ENCODE measurements at places on chromosomes 1 and 21.

DNA sequence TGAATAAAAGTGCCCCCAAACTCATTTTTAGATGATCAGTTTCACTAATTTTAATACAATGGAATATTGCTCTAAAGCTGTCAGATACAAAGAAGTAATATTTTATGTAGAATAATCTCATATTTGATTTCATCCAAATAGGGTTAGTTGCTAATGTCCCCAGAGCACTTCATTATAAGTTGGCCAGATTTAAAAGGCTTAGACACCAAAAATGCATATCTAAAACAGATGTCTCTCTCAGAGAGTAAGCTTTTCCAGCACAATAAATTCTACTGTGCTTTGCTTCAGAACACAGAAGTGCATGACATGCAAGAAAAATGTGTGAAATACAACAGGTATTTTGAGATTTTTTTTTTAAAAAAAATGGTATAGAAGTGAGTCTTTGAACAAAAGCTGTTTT lies 194.2 kb downstream of the LRRIQ3 start:
- DNase-seq: no peak

DNA sequence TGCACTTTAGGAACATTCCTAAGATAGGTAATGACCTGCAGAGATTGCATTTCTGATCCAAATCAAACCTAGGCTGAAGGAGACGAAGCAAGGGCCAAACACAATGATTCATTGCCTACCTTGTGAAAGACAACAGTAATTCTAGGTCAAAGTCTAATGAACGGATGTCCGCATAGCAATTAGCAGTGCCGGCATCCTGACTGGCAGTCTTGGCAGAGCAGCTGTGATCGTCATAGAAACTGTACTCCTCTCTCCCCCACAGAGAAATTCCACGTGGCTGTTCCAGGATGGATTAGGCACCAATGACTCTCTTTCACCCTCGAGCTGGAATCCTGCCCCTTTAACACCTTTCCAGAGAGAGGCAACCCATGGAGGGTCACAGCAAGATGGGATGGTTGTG lies 28.9 kb upstream of the VAV3 start:
- DNase-seq: no peak

DNA sequence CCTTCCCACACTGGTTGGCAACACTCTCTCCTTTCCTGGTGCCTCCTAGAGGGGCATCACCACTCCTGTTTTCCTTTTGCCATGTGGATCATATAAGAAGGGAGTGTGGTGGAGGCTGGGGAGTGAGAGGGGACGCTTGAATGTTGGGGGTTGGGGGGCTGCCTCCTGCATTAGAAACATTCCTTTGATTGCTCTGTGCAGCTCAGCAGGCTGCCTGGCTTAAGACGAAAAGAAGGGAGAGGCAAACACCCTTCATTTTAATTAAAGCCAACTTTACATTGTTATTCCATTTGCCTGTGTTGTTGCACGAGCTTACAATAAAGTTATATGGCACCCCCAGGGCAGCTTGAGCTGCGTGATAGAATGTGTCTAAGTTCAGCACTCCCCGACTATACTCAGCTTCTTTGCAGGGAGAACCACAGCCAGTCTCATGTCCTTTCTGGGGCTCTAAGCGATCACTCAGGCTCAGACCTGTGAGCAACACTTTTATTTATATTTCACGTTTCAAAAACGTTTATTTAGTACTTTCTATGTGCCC lies 57.4 kb downstream of the FOXD2 start:
- DNase-seq: no peak

DNA sequence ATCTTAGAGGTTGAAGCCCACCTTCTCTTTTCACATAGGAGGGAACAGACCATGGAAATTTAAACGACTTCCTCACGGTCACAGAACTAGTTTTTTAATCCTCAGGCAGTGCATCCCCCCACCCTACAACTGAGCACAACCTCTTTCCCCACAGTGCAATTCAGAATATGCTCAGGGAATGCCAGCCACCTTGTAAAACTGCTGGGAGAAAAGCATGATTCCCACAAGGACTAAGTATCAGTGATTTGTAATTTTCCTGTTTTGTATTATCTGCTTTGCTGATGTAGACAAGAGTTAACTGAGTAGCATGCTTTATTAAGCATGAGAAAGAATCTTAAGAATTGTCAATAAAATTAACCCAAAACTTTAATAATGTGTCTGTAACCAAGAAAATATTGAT lies 23.8 kb downstream of the TMEM50A start:
- no peak for DNase-seq

DNA sequence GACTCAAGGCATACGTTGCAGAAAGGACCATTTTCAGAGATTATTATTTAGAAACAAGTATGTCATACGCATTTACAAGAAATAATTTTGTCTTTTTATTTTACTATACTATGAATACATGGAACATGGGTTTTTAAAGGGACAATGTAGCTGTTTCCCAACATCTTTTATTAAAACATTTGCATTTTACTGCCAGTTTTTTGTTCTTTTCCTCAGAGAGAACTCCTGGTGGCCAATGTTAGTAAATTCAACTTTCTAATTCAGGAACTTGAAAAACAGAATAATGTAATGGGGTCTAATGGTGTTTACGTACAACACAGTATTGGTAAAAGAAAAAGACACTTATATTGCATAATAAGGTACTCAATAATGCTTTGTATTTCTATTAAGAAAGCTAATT lies 14.9 kb downstream of the PRDM2 start:
- no peak for DNase-seq

DNA sequence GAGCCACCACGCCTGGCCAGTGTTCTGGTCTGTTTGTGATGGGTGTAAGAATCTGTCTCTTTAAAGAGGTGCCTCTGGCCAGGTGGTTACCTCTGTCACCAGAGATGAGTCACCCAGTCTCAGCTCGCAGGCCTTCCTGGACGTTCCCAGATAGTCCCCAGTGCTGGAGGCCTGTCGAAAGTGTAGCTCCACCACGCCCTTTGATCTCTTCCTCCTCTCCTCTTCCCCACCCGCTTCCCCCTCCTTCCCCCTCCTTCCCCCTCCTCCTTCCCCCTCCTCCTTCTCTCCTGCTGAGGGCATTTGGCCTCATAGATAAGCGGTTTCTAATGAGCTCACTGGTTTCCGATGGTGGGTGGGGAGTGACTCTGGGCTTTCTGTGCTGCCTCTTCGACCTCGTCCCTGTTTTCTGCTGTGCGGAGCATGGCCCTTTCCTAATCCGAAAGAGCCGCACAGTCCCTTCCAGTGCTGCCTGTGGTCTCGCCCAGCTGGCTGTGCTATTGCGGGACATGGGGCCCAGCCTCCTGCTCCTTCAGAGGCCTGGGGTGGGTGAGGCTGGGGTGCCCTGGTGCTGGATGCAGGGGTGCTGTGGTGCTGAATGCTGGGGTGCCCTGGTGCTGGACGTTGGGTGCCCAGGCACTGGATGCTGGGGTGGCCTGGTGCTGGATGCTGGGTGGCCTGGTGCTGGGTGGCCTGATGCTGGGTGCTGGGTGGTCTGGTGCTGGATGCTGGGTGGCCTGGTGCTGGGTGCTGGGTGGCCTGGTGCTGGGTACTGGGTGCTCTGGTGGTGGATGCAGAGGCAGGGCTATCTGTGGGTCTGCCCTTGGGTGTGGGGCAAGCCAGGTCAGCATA lies 19.2 kb downstream of the AGPAT3 start:
- DNase-seq: no peak

DNA sequence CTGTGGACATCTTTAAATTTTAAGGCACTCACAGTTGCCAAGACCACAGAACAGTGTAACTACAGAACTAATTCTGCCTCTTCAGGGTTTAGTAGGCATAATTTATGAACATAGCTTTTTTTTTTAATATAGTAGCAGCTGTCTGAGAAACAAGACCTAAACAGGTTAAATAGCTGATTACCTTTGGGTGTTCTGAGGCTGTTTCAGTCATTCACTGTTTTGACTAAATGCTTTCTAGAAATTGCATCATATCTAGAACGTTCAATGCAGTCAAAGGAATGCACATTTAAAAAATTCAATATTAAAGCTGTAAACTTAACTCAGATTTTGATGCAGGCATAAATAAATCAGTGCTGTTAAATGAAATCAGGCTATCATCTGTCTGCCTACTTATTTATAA lies 101.6 kb downstream of the BRINP3 start:
- no peak for DNase-seq

DNA sequence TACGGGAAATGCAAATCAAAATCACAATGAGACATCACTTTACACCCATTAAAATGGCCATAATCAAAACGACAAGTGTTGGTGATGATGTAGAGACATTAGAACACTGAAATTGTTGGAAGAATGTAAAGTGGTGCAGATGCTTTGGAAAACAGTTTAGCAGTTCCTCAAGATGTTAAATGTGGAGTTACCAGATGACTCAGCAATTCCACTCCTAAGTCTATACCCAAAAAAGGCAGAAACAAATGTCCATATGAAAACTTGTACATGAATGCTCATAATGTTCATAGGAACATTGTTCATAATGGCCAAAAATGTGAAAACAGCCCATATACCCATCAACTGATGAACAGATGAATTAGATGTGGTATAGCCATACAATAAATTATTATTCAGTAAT lies 267.4 kb downstream of the KCNH1 start:
- DNase-seq: no peak

- no peak for DNase-seq
Observed at GRCh38 chr1:225953315-225953714, 12.3 kb upstream of the LEFTY2 start.

DNA sequence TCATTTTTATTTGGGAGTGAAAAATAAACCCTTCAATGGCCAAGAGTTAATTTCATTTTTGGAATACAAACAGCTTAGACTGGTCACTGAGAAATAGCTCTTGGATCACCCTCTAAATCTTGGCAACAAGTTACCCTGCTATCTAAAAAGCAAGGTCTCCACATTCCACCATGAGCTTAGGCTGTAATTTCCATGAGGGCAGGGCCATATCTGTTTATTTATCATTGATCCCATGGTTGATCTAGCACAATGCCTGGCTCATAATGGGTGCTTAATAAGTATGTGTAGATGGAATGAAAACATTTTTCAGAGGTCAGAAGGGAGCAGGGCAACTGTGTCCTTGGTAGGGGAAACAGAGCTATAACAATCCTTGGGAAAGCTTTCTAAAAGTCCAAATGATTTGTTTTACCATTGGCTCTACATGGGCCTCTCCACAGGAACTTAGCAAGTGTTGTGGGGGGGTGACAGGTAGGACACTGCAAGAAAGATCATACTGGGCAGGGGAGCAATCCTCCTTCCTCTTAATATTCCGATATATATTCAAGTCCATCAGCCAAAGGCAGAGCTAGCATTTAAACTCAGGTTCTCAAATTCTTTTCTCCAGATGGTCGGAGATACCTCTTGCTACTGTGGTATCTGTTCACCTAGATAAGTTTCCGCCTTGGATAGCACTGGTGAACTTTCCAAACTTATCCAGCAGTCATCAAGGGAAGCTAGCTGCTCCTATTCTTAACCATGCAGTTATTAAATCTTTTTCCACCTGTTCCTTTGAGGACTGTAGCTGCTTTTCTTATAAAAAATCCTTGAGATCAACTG lies 53.1 kb upstream of the PTCH2 start:
- DNase-seq: no peak

- DNase-seq: no peak
Observed at GRCh38 chr1:169958987-169959386, 65.3 kb upstream of the SCYL3 start.

DNA sequence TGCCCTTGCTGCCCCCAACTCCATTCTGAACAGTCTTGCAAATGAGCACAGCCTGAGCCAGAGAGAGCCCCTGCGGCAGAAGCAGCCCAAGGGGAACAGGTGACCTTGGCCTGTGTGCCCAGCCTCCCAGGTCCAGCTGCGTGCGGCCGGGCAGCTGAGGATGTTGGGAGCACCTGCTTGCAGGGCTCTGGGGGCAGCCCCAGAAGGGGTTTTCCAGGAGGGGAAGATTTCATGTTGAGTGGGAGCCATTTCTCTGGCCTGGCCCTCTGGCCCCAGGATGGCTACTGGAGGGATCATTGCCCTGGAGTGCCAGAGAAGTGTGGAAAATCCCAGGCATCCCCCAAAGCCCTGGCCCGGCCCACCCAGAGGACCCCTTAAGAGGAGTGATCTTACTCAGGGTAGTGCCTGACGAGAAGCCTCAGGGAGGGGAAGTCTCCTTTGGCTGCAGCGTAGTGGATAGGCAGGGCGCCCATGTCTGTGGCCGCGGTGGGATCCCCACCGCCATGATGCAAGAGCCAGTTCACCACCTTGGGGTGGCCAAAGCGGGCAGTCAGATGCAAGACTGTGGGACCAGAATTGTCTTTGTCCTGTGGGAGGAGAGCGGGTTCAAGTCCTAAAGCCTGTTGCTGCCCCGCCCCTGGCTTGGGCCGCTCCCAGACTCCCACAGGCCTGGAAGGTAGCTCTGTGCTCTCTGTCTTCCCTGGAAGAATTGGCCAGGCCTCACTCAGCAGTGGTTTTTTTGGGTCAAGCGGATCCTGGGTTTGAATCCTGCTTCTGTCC lies 20.6 kb upstream of the RNU1-4 start:
- no peak for DNase-seq

GRCh38 chr1:153481124-153481523 lies 20.7 kb upstream of the S100A7 start:
- DNase-seq: no peak

GRCh38 chr21:17682924-17683323 lies 70.2 kb upstream of the BTG3 start:
- no peak for DNase-seq

DNA sequence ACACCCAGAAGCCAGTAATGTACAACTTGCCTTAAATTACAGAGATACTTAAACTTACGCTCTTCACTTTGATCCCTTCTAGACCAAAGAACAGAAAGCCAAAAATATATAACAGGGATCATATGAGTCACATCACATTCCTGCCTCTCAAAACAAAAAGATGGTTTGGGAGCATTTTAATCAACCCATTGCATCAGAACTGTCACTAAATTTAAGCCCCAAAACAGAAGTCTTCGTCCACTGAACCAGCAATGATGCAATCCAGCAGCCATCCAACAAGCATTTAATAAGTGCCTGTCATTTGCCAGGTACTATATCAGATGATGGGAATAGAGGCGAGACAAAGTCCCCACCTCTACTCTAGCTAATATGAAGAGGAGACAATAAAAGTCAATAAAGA lies 42.7 kb upstream of the GLIS1 start:
- no peak for DNase-seq

GRCh38 chr1:71687376-71687775 lies 595.0 kb downstream of the NEGR1 start:
- DNase-seq: no peak

GRCh38 chr1:111734426-111734825 lies 4.8 kb downstream of the INKA2 start:
- DNase-seq: no peak

All from stimulated activated CD8-positive, alpha-beta memory T cell treated with anti-CD3 and anti-CD28 coated beads, Interleukin-7, amount 100 ng/mL, for 1 hour (primary cell).